ENCODE measurements at places on chromosomes 1 and 21. TPM values are rescaled to one million over a fixed set of nuclear protein-coding genes. Genes with fewer than 3 reads are reported as not detected.

Gene ZDHHC18
- 22.6 TPM for polyA plus RNA-seq

Gene DHX9
- polyA plus RNA-seq, result 258 TPM

Gene BGLAP
- 2.1 TPM for polyA plus RNA-seq

Gene KLHL21
- polyA plus RNA-seq, result 16.6 TPM

Gene THEM5
- 0.70 TPM for polyA plus RNA-seq

Gene ERG
- polyA plus RNA-seq, result 26.6 TPM

Gene CAMK2N1
- polyA plus RNA-seq, result 93.1 TPM

Gene POLR3GL
- 37.0 TPM for polyA plus RNA-seq

Gene GUCA2B
- polyA plus RNA-seq, result not detected

Gene CROCC
- polyA plus RNA-seq, result 24.7 TPM

Gene CRYAA
- not detected for polyA plus RNA-seq

Gene SFT2D2
- 14.2 TPM for polyA plus RNA-seq

Gene FAM151A
- polyA plus RNA-seq, result 35.1 TPM

Gene TAS1R1
- 0.07 TPM for polyA plus RNA-seq

Gene ADAM30
- not detected for polyA plus RNA-seq

Gene OR10J1
- polyA plus RNA-seq, result not detected

Gene ADCY10
- polyA plus RNA-seq, result 0.24 TPM

Gene GOLT1A
- polyA plus RNA-seq, result 3.0 TPM

Gene SLC1A7
- 0.08 TPM for polyA plus RNA-seq

Gene PTGFRN
- polyA plus RNA-seq, result 35.3 TPM

Gene MYBPH
- 0.33 TPM for polyA plus RNA-seq

Gene THEMIS2
- polyA plus RNA-seq, result 4.6 TPM

Gene ELAVL4
- polyA plus RNA-seq, result 4.1 TPM

Gene TMCC2
- 8.2 TPM for polyA plus RNA-seq

Gene ACTA1
- 1.2 TPM for polyA plus RNA-seq

Gene PTCH2
- 5.3 TPM for polyA plus RNA-seq

Gene FMO2
- polyA plus RNA-seq, result 1.9 TPM

Gene SLC35D1
- 14.7 TPM for polyA plus RNA-seq

Gene PTPN14
- polyA plus RNA-seq, result 34.1 TPM

Gene SH3BGR
- polyA plus RNA-seq, result 5.7 TPM

Gene CYP4A22
- polyA plus RNA-seq, result 7.6 TPM

Gene PAQR6
- polyA plus RNA-seq, result 3.9 TPM

Gene WNT4
- 7.0 TPM for polyA plus RNA-seq

Gene PROK1
- 0.39 TPM for polyA plus RNA-seq

Gene GNAT2
- polyA plus RNA-seq, result not detected

Gene MPZ
- 4.2 TPM for polyA plus RNA-seq

Gene MEX3A
- 45.0 TPM for polyA plus RNA-seq

Gene LRRC38
- polyA plus RNA-seq, result not detected

Gene MCOLN2
- 1.4 TPM for polyA plus RNA-seq

Gene PYHIN1
- polyA plus RNA-seq, result 0.13 TPM

Gene SAMSN1
- 5.5 TPM for polyA plus RNA-seq

Gene ACKR1
- not detected for polyA plus RNA-seq

Gene DNM3
- 5.7 TPM for polyA plus RNA-seq

Gene PTPRC
- polyA plus RNA-seq, result 6.0 TPM

Gene COL6A2
- 181 TPM for polyA plus RNA-seq

Gene KRTAP11-1
- not detected for polyA plus RNA-seq

Gene IGSF21
- polyA plus RNA-seq, result 0.44 TPM

Gene SLC45A1
- 4.0 TPM for polyA plus RNA-seq

Gene CRYZL1
- polyA plus RNA-seq, result 63.5 TPM

Gene AXDND1
- 21.9 TPM for polyA plus RNA-seq

Gene PAX7
- polyA plus RNA-seq, result not detected

Gene MYCL
- polyA plus RNA-seq, result 7.8 TPM

Gene RNU1-3
- polyA plus RNA-seq, result not detected

Data from right renal pelvis (tissue), 4 donors.